ENCODE measurements at places on chromosomes 5 and 9. TPM values are rescaled to one million over a fixed set of nuclear protein-coding genes. Genes with fewer than 3 reads are reported as not detected.

The PCDHA9 gene
- not detected for polyA plus RNA-seq

The SMIM32 gene
- not detected for polyA plus RNA-seq

GRCh38 chr5:133927300-133928180 is 40.9 kb downstream of the C5orf15 start:
- no peak for DNase-seq

DNA sequence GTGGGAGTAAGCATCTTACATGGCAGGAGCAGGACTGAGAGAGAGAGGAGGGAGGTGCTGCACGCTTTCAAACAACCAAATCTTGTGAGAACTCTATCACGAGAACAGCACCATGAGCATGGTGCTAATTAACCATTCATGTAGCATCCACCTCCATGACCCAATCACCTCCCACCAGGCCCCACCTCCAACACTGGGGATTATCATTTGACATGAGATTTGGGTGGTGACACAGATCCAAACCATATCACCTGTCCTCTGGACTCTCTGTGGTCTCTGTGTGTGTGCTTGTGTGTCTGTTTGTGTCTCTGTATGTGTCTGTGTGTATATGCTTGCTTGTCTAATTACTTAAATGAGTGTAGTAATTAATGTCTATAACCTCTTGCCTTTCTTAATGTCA is 31.1 kb downstream of the SEC61B start:
- no peak for DNase-seq

GRCh38 chr5:131685516-131686171 is 50.6 kb upstream of the RAPGEF6 start:
- DNase-seq, result no peak

The TRPM6 gene
- not detected for polyA plus RNA-seq

- no peak for DNase-seq
Observed at GRCh38 chr9:12846035-12846434, 71.2 kb downstream of the LURAP1L start.

The ARHGEF39 gene
- polyA plus RNA-seq, result 0.36 TPM

Measured in CD4-positive, CD25-positive, alpha-beta regulatory T cell (primary cell).